ENCODE measurements at places on chromosomes 5 and 9.

DNA sequence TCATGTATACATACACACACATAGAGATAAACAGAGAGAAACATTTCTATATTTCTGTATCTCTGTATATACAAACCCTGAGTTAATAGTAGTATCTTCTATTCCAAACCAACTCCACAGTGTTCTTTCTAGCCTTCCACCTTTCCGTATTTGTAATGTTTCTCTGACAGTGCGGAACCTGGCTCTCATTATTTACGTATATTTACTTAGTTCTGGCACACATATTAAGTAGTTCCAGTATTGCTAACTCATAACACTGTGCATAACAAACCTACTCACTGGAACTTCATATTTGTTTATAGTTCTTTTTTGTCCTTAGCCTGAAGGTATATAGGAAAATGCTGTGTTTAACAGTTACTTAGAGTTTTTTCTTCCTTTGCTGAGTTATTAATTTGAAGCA, 6.5 kb downstream of the OGN start:
- DNase-seq, result no peak

DNA sequence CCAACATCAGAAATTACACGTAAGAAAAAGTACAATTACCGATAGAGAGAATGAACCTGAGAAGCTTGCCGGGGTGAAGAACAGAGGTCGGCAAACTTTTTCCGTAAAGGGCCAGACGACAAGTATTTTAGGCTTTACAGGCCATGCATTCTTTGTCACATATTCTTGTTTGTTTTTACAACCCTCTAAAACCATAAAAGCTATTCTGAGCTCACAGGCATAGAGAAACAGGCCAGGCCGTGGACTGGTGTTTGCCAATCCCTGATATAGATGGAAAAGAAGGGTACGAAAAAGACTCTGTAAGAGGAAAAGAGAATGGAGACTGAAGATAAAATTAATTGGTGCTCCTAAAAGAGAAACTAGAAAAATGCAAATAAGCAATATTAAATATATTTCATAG, 15.4 kb downstream of the SFXN1 start:
- no peak for DNase-seq

GRCh38 chr5:164058621-164059020, 553.2 kb downstream of the MAT2B start:
- DNase-seq, result no peak

DNA sequence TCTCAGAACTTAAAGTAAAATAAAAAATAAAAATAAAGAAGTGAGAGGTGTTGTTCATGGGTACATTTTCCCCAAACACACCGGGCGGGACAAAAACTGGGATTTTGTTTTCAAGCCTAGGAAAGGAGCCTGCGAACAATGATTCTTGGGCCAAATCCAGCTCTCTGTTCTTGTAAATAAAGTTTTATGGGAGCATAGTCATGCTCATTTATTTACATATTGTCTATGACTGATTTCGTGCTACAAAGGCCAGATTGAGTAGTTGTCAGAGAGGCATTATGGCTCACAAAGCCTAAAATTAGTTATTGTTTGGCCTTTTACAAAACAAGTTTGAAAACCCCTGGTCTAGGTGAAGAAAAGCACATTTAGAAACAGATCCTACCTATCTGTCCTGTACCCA, 821.0 kb upstream of the GRAMD2B start:
- no peak for DNase-seq

- no peak for DNase-seq
Measured at GRCh38 chr5:71938895-71939294, 168.4 kb upstream of the MAP1B start.

GRCh38 chr9:86795823-86796553, 151.3 kb downstream of the GAS1 start:
- DNase-seq, result no peak

- DNase-seq, result no peak
Measured at GRCh38 chr5:68181039-68181599, 34.4 kb upstream of the PIK3R1 start.

DNA sequence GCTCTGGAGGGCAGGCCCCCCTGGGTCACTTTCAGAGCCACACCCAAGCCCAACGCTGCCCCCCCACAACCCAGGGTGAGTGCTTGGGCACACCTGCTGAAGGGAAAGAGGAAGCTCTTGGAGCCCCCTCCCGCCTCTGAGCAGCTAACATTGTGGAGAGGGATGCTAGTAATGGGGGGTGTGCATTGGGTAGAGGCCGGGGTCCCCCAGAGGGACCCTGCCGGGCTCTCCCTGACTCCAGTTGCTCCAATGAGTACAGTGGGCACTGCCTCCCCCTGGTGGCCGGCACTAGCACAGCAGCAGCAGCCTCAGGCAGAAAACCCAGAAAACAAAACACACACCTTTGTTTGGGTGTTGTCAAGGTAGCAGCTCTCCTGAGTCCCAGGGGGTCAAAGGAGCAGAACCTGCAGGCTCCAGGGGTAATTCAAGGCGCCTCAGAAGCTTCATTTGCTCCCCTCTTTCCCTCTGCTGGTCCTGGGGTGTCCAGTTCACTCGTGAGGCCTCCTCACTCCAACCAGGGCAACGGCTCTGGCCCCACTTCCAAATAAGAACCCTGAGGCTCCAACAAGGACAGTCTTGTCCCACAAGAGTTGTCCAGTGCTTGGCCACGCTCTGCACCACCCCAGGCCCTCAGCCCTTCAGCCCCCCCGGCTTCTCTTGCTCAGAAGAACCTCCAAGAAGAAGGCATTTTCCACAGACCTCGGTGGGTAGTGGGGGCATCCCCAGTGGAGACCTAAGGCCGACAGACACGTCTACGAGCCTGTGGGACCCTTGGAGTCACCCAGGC, 16.1 kb downstream of the GBGT1 start:
- DNase-seq, result no peak

GRCh38 chr9:35840881-35841644, 12.0 kb downstream of the TMEM8B start:
- DNase-seq, result no peak

- no peak for DNase-seq
Measured at GRCh38 chr5:135738564-135738875, 95.9 kb upstream of the SLC25A48 start.

GRCh38 chr5:142561486-142562097, 124.3 kb downstream of the FGF1 start:
- no peak for DNase-seq
